Activated T-helper 2 cell treated with anti-CD3 and anti-CD28 coated beads, Interferon-gamma antibody, Interleukin-2, Interleukin-4, amounts not matched to agents 10 μg/mL and 5 μg/mL and 100 μg/mL, durations not matched to agents 14 hours and 24 hours and 36 hours (primary cell): ENCODE measurements at places on chromosomes 11 and 22. TPM values are rescaled to one million over a fixed set of nuclear protein-coding genes. Genes with fewer than 3 reads are reported as not detected.

DNA sequence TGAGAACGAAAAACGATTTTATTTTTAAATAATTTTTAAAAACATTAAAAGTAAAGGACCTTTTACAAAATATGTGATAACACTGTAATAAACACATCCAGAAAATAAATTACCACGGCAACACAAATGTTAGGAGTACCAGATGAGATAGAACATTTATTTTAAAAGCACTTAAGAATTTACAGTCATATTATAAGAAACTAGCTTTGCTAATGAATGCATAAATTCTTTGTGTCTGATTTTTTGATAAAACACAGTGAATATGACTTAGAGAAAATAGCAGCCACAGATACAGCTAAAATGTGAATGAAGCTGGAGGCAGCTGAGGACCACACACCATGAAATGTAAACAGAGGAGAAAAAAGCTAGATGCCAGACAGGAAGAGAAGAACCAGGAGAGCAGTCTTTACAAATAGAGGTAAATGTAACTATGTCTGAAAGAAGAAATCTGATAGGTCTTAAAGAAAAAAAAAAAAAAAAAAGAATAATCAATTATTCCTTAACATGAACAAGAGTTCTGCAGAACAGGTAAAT lies 14.6 kb downstream of the CCDC34 start:
- DNase-seq, result no peak
- H3K27ac ChIP-seq, result no peak overlapping the region
- H3K4me3 ChIP-seq, result no peak overlapping the region
- H3K4me1 ChIP-seq, result no peaks in the 10 kb centered on the region
- H3K27me3 ChIP-seq, result no peaks in the 10 kb centered on the region
- no peaks in the 10 kb centered on the region for H3K36me3 ChIP-seq

Gene SCN4B
- total RNA-seq, result 0.30 and 0.32 TPM in 2 replicates

GRCh38 chr22:36991206-36991605 lies 28.0 kb downstream of the TST start:
- no peak for DNase-seq
- H3K4me1 ChIP-seq, result no peaks in the 10 kb centered on the region
- no peak overlapping the region for H3K27ac ChIP-seq
- no peak overlapping the region for H3K4me3 ChIP-seq
- peaks cover 3% of the 10 kb centered on the region for H3K36me3 ChIP-seq
- H3K27me3 ChIP-seq, result peaks cover 30% of the 10 kb centered on the region

- H3K36me3 ChIP-seq, result peaks cover 60% of the 10 kb centered on the region
- H3K4me3 ChIP-seq, result peak overlapping the region; percentile 90
- no peak for DNase-seq
- H3K4me1 ChIP-seq, result peaks cover 37% of the 10 kb centered on the region
- H3K27me3 ChIP-seq, result no peaks in the 10 kb centered on the region
These were observed 1.3 kb downstream of the EHBP1L1 start for GRCh38 chr11:65576867-65577755.

DNA sequence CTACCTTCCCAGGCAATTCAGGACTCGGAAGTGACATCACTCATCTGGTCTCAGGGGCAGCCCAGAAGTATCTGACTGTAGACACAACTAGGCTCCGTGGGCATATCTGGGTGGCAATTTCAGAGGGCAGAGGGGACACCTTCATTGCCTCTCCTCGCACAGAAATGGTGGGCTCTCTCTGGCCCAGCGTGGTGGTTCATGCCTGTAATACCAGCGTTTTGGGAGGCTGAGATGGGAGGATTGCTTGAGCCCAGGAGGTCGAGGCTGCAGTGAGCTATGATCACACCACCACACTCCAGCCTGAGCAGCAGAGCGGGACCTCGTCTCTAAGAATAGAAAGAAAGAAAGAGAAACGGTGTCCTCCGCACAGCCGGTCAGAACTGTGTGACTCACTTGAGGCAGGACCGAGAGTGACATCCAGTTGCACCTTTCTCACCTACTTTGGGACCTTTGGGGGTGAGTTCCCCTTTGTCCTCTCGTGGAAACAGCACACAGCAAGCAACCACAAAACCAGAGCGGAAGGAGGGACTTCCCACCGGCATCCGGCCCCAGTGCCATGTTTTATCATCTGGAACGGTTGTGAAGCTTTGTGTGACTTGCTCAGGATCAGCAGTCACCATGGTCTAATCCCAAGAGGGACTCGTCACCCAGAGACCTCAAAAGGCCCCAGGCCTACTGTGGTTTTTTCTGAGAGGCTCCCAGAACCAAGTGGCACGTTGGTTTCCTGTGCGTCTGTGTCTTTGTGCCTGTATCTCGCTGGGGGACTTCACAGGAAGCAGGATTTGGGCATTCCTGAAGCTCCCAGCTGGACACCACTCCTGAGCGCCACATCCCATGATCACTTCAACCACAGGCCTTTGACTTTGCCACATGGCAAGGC lies 38.4 kb upstream of the EMID1 start:
- peak overlapping the region; percentile 27 for H3K4me3 ChIP-seq
- H3K4me1 ChIP-seq, result peaks cover 21% of the 10 kb centered on the region
- H3K27ac ChIP-seq, result peak overlapping the region; percentile 52
- H3K36me3 ChIP-seq, result no peaks in the 10 kb centered on the region

- H3K27ac ChIP-seq, result no peak overlapping the region
- H3K36me3 ChIP-seq, result no peaks in the 10 kb centered on the region
- DNase-seq, result no peak
These were observed 23.9 kb downstream of the LRFN4 start for GRCh38 chr11:66880496-66881450.

Gene SLC17A6
- total RNA-seq, result not detected in 2 replicates

GRCh38 chr11:94826415-94826814 lies 58.3 kb downstream of the AMOTL1 start:
- no peak for DNase-seq
- no peak overlapping the region for H3K27ac ChIP-seq
- no peaks in the 10 kb centered on the region for H3K36me3 ChIP-seq
- no peak overlapping the region for H3K4me3 ChIP-seq
- H3K27me3 ChIP-seq, result no peaks in the 10 kb centered on the region
- H3K4me1 ChIP-seq, result no peaks in the 10 kb centered on the region

Gene TREH
- not detected in 2 replicates for total RNA-seq

DNA sequence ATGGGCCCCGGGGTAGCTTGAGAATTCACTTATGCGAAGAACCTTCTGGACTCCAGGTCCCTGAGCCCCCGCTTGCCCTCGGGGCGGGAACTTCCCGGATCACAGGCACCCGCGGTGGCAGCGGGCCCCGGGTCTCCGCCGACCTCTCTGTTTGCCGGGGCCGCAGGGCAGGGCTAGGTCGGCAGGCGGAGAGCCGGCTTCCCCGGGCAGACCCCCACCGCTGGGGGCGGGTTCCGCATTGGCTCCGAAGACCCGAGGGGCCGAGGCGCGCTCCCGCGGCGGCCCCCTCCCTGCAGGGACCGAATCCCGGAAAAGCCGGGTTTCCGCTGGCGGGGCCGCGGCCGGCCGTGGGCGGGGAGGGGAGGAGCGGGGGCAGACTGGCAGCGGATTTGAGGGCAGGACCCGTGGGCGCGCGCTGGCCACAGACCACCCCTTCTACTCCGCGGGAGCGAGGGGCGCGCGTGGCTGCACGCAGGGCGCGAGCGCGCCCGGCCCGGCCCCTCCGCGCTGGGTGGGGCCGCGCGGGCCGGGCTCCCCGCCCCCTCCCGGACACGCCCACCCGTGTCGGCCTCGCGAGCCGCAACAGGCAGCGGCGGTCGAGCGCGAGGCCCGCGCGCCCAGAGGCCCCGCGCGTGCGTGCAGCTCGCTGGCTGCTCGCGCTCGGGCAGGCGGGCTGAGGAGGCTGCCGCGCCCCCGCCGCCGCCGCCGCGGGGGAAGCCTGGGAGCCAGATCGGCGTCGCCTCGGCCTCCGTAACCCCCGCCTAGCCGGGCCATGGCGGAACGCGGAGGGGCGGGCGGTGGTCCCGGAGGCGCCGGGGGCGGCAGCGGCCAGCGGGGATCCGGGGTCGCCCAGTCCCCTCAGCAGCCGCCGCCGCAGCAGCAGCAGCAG lies at the start of gene PACS1:
PACS1 (plus strand) TSS at position 558 of the 889 bp plus-strand sequence; CDS start at position 773, 215 bp downstream.
- peak within 1 kb of the TSS; percentile 91 for H3K27ac ChIP-seq
- peak within 1 kb of the TSS; percentile 84 for H3K4me3 ChIP-seq
- no peaks in the 10 kb centered on the region for H3K27me3 ChIP-seq
- peaks cover 75% of the 10 kb centered on the region for H3K36me3 ChIP-seq
- DNase-seq, result peak; percentile 74
- H3K4me1 ChIP-seq, result peaks cover 60% of the 10 kb centered on the region

GRCh38 chr11:34235189-34235588 lies 122.6 kb downstream of the ABTB2 start:
- no peaks in the 10 kb centered on the region for H3K27me3 ChIP-seq
- H3K4me1 ChIP-seq, result peaks cover 77% of the 10 kb centered on the region
- no peak for DNase-seq
- peaks cover 7% of the 10 kb centered on the region for H3K36me3 ChIP-seq
- H3K4me3 ChIP-seq, result peak overlapping the region; percentile 23

Gene FAM181B
- not detected in 2 replicates for total RNA-seq

Gene SPON1
- total RNA-seq, result 0.07 and 0.16 TPM in 2 replicates

Gene FXYD2
- total RNA-seq, result 0.48 and 0.51 TPM in 2 replicates

DNA sequence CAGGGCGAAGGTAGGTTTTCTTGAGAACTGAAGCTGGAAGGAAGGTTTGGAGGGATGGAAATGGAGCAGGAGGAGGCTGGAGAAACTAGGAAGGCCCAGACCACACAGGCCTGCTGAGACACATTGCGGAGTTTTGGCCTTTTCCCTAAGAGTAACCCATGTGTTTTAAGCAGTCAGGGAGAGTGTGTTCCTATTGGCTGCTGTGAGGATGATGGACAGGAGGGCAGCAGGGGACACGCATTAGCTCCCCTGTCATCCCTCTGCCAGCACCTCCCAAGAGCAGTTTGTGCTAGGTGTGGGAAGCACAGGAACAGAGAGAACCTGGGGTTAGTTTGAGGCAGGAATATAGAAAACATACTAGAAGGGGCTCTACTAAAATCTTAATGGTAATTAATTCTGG lies 842.1 kb downstream of the TBC1D22A start:
- no peaks in the 10 kb centered on the region for H3K36me3 ChIP-seq
- no peak overlapping the region for H3K27ac ChIP-seq
- no peaks in the 10 kb centered on the region for H3K27me3 ChIP-seq
